Fibroblast of skin of scalp (primary cell): ENCODE measurements at places on chromosomes 7 and 10.

GRCh38 chr7:77281780-77282478, 82.3 kb upstream of the FGL2 start:
- peak; percentile 37 for DNase-seq

DNA sequence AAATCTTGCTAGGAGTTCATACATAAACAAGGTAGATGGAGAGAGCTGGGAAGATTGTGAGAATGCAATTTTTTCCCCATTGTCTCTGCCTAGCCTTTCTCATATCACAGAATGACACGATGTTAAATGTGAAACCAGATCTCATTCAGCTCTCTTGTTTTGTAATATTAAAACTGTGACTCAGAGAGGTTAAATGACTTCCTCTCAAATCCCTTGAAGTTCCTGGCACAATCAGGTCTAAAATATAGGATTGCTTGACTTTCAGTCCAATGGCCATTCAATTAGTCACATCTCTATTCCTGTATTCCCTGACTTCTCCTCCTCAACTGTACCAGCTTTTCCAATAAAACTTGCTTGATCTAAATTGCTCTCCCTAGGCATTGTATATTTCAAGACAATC, 3.1 kb downstream of the ANKRD22 start:
- DNase-seq, result peak; percentile 47

DNA sequence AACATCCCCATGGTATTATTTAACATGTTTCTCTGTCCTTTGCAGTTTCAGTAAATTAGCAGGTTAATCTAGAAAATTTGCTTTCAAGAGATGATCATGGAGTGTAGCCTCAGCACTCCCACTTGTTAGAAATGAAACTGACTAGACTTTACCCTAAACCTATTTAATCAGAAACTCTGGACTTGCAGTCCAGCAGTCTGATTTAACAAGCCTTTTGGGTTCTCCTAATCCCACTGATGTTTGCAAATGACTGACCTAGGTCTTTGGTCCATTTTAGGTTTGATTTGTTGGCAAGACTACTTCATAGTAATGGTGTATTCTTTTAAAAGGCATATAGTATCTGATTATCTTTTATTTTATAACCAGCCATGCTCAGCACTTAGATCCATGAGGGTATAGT, 55.5 kb upstream of the SLC25A13 start:
- DNase-seq, result no peak

DNA sequence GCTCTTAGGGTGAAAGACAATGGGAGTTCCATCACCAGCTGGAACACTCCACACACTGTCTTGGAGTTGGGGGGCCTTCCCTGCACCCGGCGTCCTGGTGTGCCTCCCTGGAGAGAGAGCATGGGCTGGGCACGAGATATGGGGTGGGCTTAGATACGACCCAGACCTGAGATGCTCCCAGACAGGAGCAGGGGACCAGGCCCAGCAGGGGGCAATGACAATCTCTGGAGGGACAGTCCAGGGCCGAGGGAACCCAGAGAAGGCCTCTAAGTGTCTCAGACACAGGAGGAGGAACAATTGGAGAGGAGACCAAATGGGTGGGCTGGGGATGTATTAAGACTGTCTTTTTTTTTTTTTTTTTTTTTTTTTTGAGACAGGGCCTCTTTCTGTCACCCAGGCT, 40.0 kb downstream of the MYL10 start:
- DNase-seq, result no peak

DNA sequence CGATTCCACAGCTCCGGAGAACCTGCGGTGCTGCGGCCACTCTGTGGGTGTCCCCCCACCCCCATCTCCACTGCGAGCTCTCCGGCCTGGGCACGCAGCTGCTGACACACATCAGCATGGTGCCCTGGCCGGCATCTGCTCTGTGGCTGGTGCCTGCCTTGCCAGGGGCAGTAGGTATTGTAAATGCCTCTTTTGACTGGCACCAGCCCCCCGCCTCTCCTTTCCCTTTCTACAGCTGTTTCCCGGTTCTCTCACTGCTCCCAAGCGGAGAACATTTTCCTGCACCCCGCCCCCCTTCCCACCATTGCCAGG, 357.1 kb upstream of the ZNF32 start:
- no peak for DNase-seq

- DNase-seq, result no peak
These were observed 124.3 kb upstream of the UNC5B start for GRCh38 chr10:71088054-71088453.

GRCh38 chr10:784403-785088, 95.1 kb upstream of the DIP2C start:
- DNase-seq, result peak; percentile 85

DNA sequence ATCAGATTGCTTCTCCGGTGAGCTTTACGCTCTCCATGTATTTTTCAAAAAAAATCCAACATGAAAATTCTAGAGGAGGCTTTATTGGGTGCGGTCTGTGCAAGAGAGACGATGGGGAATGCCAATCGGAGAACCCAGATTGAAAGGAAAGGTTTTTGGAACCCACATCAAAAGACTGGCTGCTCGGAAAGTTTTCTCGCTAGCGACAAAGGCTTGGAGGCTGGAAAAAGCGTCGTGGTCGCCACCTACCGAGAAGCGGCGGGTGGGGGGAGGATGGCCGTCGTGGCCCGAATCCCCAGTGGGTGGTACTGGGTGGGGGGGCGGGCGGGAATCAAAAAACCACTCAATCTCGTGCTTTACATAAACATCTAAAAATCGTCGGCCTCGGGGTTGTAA, 1.1 kb upstream of the GTF2I start:
- DNase-seq, result peak; percentile 30

DNA sequence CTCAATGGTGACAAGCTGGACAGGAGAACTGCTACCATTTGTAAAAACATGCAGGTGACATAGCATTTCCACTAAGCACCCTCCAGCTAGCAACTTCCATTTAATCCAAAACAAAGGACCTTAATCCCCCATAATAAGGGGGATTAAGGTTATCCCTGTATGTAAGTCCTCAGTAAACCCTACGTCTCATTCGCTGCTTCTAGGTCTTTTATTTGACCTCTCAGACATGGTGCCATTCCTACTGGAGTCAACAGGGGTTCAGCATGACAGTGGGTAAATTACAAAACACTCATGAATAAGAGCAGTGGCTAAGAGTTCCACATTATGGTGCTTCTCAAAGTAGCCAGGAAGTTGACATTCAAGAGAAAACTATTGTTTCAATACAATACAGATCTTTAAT, 121.8 kb upstream of the CAV2 start:
- no peak for DNase-seq

- peak; percentile 79 for DNase-seq
These were observed 50.4 kb downstream of the CCNY start for GRCh38 chr10:35386594-35387174.

DNA sequence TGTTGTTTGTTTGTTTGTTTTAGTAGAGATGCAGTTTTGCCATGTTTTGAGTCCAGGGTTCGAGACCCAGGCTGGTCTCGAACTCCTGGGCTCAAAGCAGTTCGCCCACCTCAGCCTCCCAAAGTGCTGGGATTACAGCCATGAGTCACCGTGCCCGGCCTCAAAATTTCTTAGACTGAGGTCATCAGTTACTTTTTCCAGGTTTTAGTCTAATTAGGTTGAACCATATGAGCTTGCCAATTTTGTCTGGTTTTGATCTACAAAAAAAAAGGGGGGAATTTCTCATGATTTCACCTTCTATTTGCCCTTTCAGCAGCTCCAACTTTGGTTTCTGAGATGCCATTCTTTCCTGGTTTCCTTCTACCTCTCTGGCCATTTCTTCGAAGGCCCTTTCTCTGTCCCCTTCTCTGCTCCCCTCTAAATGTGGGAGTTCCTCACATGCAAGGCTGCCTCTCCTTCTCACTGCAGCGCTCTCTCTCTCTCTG, 5.5 kb downstream of the CUEDC2 start:
- DNase-seq, result no peak

DNA sequence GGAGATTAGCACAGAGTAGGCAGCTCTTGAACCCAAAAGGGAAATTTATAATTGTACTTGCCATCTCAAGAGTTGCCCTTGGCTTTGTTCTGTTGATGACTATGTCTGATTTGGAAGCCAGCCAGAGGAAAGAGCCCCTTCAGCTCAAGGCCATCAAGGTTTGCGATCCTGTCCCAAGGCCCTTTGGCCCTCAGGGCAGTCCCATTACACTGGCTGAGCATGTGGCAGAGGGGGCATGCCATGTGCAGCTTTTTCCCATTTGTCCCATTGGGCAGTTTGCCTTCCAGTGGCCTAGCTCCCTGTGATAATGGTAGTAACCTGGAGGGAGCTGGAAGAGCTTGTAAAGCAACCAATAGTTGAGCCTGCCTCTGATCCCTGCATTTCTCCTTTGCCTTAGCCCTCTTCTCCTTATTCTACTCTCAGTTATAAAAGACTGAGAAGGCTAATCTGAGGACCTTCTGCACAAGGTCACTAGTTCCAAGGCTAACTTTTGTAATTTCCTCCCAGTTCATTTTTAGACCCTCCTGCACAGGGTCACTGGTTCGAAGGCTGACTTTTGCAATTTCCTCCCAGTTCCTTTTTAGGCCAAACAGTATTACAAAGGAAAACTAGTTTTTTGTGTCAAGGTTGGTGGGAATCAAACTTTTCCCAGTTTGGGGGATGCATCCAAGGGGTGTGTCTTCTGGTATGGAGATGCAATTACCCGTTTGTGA, 31.0 kb upstream of the ARHGAP12 start:
- no peak for DNase-seq
